CD8-positive, alpha-beta memory T cell (primary cell): ENCODE measurements at places on chromosomes 5 and 9.

DNA sequence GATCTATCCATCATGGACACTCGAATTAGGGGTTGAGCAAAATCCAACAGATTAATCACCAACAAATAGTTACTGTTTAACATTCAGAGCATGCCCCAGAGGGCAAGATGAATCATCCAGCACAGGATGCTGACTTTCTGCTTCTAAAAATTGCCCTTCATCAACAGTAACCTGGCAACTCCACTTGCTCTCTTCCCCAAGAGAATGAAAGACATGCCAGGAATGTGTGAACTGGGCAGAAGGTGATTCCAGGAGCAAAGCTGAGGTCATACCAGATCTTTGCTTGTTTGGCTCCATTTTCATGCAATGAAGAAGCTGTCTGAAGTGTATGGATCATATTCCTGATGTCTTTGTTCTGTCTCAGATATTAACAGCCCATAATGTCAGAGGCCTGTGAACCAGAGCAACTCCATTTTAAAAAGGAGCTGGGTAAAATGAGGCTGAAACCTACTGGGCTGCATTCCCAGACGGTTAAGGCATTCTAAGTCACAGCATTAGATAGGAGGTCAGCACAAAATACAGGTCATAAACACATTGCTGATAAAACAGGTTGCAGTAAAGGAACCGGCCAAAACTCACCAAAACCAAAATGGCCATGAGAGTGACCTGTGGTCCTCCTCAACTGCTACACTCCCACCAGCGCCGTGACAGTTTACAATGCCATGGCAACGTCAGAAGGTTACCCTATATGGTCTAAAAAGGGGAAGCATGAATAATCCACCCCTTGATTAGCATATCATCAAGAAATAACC is 2.5 kb upstream of the ZNF367 start:
- no peak for DNase-seq

GRCh38 chr9:4324513-4324912 is 24.6 kb upstream of the GLIS3 start:
- DNase-seq = no peak

DNA sequence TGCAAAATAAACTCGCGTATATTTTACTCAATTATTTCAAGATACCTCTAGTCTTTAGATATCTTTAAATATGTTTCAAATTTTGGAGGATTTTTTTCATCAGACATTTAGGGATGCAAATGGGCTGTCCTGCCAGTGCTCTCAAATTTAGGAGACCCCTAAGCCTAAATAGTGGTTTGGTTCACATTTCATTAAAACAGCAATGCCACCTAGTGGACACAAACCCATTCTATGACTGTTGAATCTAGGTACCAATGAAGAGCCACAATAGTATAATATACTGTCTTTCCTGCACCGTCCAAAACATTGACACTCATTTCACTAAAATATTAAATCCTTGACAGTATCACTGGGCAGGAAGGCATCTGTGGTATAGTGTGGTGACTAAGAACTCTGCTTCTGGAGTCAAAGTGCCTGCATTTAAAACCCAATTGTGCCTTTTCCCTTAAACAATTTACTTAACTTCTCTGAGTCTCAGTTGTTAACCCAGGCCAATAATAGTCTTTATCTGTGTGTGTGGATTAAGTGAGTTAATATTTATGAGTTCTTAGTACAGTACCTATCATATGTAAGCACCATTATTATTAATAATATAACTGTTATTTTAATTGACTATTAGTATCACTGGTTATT is 148.0 kb downstream of the RORB start:
- DNase-seq = no peak

GRCh38 chr9:92661127-92661526 is 8.8 kb downstream of the IPPK start:
- DNase-seq = no peak

GRCh38 chr5:136776022-136776927 is 410.9 kb upstream of the TRPC7 start:
- no peak for DNase-seq

DNA sequence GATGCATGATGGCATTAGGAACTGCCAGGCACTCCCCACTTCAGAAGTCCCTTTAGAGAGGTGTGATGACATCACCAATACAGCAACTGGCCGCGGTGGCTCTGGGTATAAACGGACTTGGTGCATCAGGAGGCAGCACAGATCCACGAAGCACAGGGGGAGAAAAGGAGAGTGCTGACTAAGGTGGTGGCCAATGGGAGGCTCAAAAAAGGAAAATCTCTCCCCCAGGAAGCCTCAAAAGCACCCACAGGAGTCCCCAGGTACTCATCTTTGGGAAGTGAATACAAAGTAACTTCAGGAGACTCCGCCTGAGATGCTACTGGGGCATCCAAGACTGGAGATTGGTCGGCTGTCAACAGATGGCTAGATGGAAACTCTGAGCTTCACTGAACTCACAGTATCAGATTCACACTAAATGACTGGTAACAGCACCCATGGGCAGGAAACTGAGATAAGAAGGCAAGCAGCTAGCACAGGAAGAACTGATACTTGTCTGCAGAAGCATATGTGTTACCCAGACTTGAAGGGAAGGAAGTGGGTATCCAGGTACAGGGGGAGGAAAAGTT is 7.6 kb downstream of the TTC39B start:
- DNase-seq = peak; percentile 43

GRCh38 chr5:124713595-124713994 is 32.8 kb downstream of the ZNF608 start:
- no peak for DNase-seq

DNA sequence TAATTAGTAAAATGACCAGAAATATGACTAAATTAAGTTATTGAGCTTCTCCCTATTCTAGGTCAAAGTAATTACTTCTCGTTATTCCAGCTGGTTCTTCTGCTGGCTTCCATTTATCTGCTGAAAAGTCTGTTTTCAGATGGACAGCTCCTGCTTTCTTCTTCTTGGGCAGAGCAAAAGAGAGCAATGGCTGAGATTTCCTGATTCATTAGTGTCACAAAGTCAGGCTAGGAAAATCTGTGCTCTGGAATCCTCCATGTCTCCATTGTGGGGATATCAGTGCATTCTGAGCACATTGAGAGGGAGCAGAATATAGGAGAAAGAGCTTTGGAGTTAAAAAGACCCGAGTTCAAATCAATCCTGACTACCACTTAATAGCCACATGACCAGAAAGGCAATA is 33.7 kb upstream of the NRG2 start:
- no peak for DNase-seq

DNA sequence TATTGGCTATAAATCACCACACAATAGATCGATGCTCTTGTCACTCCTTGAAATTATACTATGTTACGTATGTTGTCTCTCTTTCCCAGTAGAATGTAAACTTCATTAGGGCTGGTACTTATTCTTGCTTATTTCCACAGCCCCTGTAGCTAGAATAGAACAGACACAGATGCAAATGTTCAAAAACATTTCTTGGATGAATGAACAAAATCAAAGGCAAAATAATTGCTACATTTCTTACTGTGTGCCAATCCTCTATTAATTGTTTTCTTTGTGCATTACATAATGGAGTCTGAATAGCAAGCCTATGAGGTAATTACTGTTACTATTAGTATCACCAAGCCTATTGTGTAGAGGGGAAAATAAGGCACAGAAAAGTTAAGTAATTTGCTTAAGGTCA is 725 bp upstream of the OR13C2 start:
- DNase-seq = no peak

GRCh38 chr5:96807075-96807654 is 580 bp downstream of the ERAP1 start:
- no peak for DNase-seq

DNA sequence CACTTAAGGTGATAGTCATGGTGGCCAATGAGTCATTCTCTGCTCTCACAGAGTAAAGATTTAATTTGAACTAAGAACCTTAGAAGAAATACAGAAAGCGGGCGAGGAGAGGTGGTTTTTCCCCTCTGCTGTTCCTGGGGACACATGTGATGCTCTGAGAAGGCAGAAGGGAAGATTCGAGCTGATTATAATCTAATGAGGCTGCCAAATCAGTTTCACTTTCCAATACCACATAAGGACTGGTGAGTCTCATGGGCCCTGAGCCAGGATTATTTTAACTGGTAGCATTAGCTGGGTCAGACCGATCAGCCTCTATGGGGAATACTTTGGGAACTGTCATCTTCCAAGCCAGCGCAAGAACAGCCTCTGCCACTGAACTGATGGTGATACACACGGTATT is 116.5 kb downstream of the SLC1A3 start:
- no peak for DNase-seq

GRCh38 chr9:91421971-91422757 is 1.5 kb downstream of the NFIL3 start:
- DNase-seq = no peak

DNA sequence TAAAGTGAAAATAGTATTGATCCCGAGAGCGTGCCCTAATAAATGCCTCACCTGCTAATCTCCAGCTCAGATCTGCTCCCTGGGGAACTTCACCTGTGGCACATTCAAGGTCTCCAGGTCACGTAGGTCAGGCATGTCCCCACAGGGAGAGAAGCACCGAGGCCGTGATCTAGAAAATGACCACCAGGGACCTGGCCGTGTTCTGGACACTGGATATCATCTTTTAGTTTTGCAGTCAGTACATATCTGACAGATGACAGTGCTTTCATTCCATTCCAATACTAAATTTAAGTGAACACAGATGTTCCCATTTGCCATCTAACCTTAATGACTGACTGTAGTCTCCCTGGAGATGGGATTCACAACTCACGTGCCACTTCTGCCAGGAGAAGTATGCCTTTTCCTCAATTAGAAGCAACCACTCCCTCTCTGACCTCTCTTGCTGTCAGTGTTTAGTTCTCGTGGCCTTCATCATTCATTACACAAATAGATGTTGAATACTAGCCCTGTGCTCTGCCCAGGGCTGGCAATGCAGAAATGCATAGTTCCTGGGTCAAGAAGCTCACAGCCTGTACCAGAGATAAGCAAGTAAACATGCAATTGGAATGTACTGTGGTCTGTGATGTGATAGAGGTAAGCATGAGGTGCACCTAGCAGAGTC is 276.5 kb downstream of the NTRK2 start:
- DNase-seq = no peak

DNA sequence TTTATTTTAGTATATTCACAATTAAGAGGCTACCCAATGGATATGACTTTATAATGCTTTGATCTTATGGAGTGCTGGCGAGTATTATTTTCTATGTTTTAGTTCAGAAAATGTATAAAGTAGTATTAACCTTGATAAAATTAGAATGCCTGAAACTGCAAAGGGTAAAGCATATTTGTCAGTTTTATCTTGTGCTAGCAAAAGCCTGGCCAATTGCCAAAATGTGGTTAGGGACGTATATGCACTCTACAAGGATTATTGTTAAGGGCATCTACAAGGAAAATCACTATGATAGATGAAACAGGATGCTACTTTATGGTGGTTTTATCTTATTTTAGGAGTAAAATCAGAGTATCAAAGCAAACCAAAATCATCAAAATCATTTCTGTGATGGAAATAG is 281.7 kb downstream of the CCDC171 start:
- no peak for DNase-seq

DNA sequence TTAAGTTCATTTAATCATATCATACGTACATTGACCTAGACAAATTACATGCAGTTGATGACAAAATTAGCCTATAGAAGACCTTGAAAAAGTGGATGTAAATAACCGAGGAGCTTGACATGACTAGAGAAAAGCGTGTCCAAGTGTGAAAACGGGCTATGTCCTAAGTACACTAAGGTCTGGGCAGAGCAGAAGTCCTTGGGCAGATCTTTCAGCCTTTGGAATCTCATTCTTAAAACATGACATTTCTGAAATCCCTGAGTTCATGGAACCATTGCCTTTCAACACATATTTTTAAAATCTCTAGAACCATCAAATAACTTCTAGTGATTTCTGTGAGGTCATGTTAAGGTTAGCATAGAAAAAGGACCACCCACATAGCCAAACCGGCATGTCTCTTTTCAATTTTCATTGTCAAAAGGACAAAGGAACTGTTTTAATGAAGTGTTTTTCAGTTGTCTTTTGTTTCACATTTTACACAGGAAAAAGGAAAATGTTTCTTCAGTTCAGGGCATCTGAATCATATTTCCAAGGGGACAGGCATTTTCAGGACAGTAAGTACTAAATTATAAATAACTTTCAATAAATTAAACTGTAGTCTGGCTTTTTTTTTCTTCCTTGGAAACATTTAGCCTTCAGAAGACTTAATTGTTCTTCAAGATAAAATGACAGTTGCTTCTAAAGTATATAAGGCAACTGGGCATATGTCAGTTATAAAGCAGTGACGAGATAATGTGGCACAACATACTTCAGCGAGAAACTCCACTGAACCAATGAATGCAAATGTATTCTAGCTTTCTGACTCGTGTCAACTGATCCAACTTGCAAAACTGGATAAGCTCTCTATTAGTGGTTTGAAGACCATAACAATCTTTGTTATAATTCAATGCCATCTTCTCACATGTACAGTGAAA is 416.8 kb downstream of the NFIB start:
- DNase-seq = no peak

DNA sequence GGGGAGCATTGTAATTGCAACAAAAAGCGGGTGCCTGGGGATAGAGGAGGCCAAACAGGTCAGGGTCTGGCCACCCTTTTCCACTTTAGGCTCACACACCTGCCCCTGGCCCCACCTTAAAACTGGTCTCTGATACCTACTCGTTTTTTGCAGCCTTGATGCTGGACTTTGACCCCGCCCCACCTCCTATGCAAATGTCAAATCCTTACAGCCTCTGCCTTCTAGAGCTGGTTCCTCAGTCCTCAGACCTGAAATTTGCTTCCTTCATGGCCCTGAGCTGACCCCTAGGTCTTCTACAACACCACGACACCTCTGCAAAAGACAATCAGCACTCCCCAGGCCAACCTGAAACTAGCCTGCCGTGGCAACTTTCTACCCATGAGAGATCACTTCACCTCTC is 37.7 kb downstream of the SMIM23 start:
- DNase-seq = no peak

- no peak for DNase-seq
Observed at GRCh38 chr5:4255441-4255840, 659.8 kb downstream of the IRX1 start.

GRCh38 chr9:98331536-98332259 is 76.2 kb upstream of the TBC1D2 start:
- DNase-seq = no peak

DNA sequence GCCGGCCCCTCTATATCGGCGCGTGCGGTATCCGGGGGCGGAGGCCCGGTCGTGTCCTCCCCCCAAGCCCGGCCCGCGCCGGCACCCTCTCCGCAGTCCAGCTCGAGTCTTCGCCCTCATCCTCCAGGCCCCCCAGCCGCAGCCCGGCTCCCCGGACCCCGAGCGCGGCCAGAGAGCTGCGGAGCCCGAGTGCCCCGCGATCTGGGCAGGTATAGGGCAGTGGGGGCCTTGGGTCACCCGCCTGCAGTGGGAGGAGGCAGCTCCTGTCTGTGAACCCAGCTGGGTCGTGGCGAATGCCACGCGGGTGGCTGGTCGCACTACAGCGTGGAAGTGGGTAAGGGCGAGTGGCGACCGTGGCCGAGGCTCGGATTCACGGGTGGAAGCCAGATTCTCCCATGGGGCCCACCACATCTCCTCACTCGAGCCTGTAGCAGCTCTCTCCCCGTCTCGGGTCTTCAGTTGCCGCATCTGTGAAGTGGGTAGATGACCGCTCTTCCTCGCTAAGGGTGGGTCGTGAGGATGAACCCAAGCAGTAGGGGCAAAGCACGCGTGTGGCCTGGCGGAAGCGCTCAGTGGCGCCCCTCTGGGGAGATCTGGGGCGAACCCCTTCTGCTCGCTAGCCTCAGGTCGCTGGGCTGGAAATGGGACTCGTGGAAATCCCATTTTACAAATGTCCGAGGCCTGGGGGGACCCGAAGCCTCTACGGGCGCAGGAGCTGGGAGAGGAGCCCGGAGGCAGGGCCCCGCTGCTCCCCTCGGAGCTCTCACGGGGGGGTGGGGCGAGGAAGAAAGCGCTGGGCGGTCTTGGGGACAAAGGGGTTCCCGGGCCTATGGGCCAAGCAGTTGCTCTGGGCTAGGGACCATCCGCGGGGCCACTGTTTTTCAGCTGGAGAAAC is 1.9 kb downstream of the NR5A1 start:
- DNase-seq = no peak
